ENCODE measurements at places on chromosomes 11 and 22.

DNA sequence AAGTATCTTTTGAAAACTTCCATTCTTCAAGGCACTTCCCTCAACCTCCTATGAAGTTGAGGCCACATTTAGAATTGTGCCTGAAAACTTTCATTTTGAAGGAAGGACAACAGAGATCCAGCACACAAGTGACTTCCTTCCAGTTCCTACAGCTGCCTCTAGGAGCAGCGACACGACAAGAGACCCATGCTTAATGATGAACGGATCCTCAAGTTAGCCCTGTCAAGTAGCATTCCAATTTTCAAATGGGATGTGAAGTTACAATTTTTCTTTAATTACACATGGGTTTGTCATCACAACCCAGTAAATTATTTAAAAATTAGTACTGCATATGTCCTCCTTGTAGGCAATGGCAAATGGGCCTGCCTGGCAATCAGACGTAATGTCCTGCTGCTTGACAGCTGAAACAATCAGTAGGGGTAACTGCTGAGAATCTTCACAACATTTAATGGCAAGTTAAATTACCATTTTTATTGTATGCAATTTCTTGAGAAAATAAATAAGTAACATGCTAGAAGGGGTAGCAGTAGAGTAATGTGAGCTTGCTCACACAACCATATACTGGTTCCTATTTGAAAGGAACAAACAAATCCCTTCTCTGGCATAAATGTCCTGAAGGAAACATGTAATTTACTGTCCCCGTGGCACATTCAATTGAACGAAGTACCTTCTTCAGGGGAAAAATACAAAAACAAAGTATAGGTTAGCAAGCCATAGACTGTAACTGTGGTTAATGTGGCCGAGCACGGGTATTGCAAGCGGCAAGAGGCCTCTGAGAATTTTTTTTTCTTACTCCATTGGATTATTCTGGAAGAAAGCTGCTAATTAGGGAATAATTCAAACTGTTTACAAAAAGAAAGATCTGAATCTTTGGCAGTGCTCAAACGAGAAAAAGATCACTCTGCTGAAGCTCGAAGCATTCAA lies 288.3 kb downstream of the CADM1 start:
- DNase-seq = no peak

DNA sequence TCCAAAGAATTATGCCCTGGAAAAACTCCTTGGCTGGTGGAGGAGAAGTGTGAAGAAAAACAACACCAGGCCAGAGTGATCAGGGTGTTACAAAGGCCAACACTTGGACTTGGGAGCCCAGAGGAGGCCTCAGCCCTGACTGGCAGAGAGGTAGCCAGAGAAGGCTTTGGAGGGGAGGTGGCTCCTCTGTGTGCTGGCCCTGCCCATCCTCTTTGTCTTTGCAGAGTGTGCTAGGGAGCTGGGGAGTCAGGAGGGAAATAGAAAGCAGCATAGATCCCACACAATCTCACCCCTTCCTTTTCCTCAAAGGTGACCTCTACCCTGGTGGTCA lies 12.0 kb upstream of the P2RY6 start:
- DNase-seq = no peak

GRCh38 chr11:88106666-88107065 lies 68.6 kb downstream of the RAB38 start:
- DNase-seq = no peak

GRCh38 chr11:130873761-130874160 lies 42.5 kb downstream of the SNX19 start:
- DNase-seq = no peak

DNA sequence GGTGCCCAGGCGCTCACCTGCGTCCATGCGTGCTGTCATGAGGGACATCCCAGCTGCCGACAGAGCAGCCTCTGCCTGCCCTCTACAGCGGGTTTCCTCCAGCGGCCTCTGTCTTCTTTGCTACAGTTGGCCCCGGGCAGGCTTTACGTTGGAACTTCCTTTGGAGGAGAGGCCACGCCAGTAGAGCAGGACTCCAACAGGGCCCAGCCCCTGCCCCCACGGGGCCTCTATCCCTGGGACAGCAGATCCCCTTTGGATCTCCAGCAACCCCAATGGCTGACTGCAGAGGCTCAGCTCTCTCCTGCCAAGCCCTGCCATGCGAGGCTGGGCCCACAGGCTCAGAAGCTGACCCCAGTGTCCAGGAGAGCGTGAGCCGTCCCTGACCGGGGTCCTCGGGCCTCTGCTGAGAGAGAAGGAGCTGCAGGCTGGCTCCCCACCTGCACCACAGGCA lies 12.1 kb downstream of the TRPM5 start:
- no peak for DNase-seq

DNA sequence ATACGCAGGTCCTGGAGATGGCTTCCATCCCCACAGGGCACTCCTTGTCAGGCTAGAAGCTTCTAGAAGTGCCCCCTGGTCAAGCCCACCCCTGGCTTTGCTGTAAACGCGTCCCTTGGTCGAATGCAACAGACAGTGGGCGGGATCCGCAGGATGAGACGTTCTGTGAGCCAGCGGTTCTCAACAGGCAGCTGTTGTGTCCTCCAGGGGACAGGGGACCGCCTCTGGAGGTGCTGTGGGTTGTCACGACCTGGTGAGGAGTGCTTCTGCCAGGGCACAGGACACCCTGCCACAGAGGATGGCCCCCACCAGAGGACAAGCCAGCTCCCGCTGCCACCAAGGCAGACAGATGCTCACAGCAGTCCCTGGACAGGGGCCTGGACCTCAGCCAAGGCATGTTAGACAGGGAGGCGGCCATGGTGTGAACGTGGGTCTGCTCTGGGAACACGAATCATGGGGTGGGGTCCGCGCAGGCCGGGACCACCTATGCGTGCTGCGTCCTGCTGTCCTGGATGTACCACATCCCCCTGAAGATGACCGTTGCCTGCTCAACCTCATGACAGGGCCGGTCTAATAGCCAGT lies 11.7 kb downstream of the CRELD2 start:
- DNase-seq = no peak

DNA sequence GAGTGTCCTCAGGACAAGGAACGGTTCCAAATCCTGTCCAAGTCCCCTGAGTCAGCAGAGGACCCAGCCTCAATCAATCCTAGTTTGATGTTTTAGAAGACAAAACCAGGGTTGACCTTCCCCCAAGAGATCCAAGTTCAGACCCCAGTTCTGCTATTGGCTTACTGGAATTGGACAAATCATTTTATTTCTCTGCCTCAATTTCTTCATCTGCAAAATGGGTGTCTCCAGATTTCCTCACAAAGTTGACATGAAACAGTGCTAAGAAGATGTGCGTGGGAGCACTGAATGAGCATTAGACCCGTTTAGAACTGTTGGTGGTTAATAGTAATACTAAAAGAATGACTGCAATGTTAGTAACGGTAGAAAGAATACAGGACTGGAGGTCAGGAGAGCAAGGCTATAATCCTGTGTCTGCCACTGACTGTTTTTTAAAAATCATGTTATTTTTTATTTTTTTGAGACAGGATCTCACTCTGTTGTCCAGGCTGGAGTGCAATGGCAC lies 32.8 kb upstream of the SCUBE1 start:
- DNase-seq = no peak

GRCh38 chr11:19625438-19625837 lies 87.2 kb upstream of the NAV2 start:
- no peak for DNase-seq

DNA sequence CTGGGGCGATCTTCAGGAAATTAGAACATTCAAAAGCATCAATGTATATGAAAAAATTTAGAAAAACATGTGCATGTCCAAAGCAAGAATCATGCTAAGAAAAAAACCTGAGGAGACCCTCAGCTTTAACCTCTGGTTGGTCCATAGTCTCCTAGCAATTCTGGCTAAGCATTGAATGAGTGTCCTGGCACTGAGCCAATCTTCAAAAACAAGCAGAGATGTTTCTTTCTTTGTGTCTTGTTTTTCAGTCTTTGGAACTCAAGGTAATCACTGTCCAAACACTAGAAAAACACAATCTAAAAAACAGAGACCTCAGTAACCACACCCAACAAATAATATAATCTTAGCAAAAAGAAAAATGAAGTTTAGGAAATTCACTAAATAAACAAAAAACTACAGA lies 205.4 kb upstream of the CARD18 start:
- DNase-seq = no peak

DNA sequence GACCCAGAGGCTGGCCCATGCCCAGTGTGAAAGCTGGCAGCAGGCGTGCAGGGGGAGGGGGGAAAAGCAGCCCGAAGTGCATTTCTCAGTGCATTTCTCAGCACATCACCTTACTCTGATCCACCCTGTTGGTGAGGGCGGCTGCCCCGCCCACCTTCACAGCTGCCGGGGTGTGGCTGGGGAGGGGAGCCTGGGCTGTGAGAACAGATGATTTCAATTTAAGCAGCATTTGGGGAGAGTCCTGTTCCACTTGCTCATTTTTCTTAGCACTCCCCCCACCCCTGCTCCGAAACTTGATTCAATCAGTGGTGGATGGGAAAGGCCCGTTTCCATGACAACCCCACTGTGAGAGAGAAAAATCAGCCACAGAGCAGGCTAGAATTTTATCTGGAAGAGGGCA lies 84.8 kb downstream of the SNX19 start:
- no peak for DNase-seq

DNA sequence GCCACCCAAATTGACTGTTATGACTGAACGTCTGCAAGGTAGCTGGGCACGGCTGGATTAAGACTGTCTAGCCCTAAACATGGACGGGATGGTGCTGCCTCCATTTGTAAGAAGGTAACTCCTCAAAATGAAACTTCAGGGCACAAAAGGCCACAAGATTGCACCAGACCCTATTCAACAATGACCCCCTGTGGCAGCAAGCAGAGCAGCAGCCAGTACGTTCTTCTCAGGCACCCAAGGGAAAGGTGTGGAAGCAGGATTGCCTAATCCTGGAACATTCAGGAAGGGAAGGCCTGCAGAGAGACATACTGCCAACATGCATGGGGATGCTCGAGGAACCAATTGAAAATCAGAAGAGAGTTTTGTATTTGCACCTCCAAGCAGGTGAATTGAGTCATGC lies 4.5 kb upstream of the TBX10 start:
- DNase-seq = no peak

DNA sequence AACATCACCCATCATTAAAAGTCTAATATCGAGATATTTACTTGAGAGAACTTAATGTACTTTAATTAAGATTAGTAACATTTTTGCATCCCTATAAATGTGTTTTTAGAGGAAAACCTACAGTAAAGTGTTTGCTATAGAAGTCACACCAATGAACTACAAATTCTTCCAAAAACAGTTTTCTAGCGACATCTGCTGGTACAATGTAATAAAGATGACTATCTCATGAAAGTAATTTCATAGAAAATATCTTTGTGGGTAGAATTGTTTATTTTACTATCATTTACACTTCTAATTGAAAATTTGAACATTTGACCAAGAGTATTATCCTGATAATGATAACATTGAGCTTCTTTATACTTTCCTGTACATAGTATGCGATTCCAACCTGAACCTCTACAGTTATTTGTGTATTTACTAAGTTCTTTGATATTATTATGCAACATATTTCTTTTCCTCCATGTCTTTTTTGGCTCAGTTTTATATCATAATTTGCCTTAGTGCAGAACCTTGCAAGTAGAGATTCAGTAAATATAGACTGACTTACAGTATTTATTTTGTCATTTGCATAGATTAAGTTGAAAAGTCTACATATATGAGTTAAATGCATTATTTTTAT lies 252.7 kb downstream of the TMEM135 start:
- peak; percentile 52 for DNase-seq

DNA sequence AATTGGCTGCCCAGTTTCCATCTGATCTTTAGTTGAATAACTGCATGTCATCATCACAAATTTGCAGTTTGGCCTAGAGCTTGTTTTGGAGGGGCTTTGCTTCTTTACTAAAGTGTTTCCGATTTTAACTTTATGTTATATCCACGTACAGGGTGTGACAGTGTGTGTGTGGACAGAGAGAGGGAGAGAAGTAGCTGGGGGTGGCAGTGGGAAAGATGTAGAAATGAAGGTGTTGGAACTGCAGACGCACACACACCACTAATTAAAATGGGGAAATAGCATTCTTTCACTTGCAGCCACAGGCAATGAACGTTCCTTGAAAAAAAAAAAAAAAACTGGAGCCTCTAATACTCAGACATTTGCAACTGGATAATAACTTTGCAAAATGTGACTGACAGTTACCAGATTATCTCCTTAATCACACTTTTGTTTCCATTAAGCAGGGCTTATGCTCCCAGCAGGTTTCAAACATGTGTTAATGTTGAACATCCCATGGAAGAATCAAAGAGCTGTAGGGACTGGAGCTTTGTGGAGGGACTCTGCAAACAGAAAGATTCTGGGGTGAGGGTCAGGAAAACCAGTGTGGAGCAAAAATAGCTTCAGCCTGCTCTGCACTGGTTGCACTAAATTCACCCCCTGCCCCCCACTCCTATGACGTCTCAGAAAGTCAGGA lies 238.1 kb upstream of the TENM4 start:
- no peak for DNase-seq

DNA sequence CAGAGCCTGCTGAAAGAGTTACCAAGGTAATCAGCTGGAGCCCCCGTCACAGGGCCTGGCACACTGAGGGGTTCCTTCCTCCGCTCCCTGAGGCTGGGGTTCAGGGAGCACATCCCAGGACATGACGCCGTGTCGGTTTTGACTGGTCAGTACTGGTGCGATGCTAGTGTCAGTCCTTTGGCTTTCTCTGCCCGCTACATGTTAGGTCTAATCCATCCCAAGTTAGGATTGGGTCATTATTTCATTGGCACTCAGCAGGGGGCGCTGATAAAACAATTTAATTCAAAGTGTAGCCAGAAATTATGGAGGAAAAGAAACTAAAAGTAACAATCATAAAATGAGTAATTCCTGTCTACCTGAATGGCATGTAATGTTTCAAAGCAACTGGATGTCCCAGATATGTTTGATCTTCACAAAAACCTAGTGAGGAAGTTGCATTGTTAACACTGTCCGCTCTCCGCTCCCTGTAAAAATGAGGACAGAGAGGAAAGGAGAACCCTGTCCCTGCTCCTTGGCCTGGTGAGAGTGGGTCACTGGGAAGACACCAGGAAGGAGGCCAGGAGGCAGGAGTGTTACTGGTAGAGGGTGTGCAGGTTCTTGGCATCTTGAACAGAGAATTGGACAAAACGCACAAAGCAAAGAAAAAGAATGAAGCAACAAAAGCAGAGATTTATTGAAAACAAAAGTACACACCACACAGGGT lies 27.1 kb downstream of the TSKU start:
- no peak for DNase-seq

DNA sequence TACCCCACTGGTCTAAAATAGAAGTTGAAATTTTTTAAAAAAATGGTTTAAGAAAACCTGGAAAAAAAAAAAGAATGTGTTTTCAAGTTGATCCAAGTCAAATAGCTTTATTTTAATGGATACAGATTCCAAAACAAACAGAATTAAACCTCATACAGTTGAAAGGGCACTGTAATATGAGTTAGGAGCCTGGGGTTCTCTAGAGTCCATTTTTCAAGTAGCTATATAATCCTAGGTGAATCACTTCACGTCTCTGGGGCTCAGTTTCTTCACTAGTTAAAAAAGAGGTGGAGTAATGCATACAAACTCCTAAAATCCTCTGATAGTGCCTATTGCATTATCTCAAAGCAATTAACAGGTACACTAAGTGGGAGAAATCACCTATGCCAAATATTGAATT lies 132.9 kb downstream of the BBOX1 start:
- DNase-seq = no peak
